CD4-positive, alpha-beta T cell treated with Interleukin-10 for 1 hour (primary cell): ENCODE measurements at places on chromosomes 16 and 17.
A peak's percentile ranks its signal among the peaks of the same experiment; 100 is the strongest.

GRCh38 chr17:15351925-15352324 lies 10.5 kb upstream of the TEKT3 start:
- no peak for DNase-seq

GRCh38 chr16:11160676-11161115 lies 95.3 kb downstream of the SOCS1 start:
- no peak for DNase-seq

- peak; percentile 40 for DNase-seq
These were observed 11.1 kb downstream of the NLRC5 start for GRCh38 chr16:57000271-57001025.

DNA sequence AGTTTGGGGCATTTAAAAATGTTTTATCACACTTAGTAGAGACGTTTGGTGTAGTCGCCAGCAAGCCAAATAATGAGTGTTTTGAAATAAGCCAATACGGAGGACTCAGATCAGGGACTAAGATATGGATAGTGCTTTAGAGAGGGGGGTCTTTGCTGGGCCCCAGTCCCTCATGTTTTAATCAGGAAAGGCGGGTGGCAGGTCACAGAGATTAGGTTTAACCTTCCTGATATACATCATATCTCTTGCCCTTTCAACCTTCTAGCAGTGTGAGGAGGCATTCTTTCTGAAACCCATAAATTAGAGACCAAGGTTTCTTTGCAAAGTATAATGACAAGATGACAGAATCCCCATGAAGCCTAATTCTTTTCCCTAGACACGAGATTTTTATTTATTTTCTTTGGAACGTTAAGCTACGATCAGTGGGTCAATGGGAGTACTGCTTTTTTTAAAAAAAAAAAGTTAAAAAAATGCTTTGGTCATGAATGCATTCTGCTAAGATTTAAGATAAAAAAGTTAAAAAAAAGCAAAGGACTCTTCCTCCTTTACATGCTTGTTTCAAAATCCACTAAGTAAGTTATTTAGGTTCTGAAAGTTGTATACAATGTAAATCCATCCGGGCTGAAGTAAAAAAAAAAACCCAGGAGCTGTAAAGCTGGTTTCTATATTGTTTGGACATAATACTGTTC lies 572.1 kb upstream of the SALL1 start:
- no peak for DNase-seq

GRCh38 chr17:38508954-38509771 lies 80.9 kb downstream of the ARHGAP23 start:
- DNase-seq = peak; percentile 74

DNA sequence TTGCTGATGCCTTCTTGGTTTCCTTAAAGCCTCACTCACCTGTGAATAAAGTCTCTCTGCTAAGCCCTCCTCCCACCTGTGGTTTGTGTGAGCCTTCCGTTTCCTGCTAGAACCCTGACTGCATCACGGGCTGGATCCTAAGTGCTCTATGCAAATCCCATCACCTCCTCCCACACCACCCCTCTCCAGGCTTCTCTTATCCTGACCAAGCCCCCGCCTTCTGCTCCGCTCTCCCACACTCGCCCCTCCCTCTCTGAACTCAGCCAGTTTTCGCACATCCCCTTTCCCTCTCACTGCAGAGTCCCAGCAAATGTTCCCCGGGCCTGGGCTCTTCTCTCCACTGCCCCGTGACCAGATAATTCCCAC lies 51.8 kb downstream of the PIMREG start:
- DNase-seq = no peak
